ENCODE measurements at places on chromosomes 3 and 15. TPM values are rescaled to one million over a fixed set of nuclear protein-coding genes. Genes with fewer than 3 reads are reported as not detected.

Gene C15orf62
- not detected for polyA plus RNA-seq

Gene GPR171
- polyA plus RNA-seq = 8.1 TPM

Gene HIGD2B
- not detected for polyA plus RNA-seq

Gene COLQ
- not detected for polyA plus RNA-seq

Gene MEGF11
- polyA plus RNA-seq = 1.1 TPM

Gene AHSG
- not detected for polyA plus RNA-seq

Gene TUSC7
- 5.7 TPM for polyA plus RNA-seq

Gene GOLGA6D
- polyA plus RNA-seq = not detected

Gene GOLGA8S
- 0.19 TPM for polyA plus RNA-seq

Gene CCR9
- not detected for polyA plus RNA-seq

Gene TMEM207
- not detected for polyA plus RNA-seq

Gene MORC1
- polyA plus RNA-seq = not detected

Gene MOBP
- 2.7 TPM for polyA plus RNA-seq

Gene DNAJC19
- polyA plus RNA-seq = 268 TPM

Measured in Purkinje cell (primary cell).